ENCODE measurements at places on chromosomes 11 and 22. TPM values are rescaled to one million over a fixed set of nuclear protein-coding genes. Genes with fewer than 3 reads are reported as not detected.

Gene CHADL
- polyA plus RNA-seq, result 1.8 TPM

Gene KCTD14
- 17.9 TPM for polyA plus RNA-seq

Gene HBE1
- polyA plus RNA-seq, result 0.10 TPM

Gene ELMOD1
- 0.02 TPM for polyA plus RNA-seq

Gene KCNJ4
- not detected for polyA plus RNA-seq

Gene CATSPER1
- polyA plus RNA-seq, result not detected

Gene MRGPRX4
- polyA plus RNA-seq, result not detected

All from adipose tissue (tissue), 3 donors.